ENCODE measurements at places on chromosomes 7 and 10.

DNA sequence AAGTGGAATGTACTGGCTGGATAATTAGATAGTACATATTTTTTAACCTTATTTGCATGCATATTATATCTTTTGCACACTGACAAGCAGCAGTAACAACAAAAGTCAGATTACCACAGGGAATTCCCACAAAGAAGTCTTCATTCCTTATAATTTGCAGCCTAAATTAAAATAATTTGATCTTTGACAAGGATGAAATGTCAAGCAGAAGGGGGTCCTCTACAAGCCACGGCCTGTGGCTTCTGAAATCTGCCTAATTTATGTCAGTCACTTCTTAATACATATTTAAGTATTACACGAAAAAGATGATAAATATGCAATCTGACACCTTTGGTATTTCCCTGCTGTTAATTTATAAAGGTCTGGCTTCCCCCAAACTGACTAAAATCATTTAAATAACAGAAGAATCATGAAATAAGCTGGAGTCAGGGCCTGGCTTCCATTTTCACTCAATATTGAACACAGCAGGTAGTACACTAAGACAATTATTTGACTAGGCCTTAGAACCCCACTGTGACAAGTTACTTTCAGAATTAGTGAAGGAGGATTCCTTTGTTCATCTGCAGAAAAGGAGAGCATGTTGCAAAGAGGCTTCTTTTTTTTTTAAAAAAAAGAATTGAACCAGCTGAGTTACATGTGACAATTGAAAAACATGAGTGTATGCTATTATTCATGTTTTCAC, 351.1 kb upstream of the ETV1 start:
- DNase-seq: no peak

GRCh38 chr10:131819241-131820072, 81.4 kb upstream of the PPP2R2D start:
- no peak for DNase-seq

GRCh38 chr10:102918817-102919245, 737 bp downstream of the CNNM2 start:
- DNase-seq: no peak

DNA sequence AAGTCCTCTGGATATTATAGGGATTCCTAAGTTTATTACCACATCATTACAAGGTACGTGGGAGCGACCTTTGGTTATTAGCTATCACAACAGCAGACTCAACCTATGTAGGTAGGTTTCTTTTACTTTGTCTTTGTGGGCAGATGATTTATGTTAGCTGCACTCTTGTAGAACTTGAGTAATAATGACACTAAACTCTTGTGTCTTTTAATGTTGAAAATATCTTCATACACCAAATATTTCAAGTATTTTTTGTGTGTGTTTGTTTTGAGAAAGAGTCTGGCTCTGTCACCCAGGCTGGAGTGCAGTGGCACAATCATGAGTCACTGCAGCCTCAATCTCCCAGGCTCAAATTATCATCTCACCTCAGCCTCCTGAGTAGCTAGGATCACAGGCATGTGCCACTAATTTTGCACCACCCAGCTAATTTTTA, 19.2 kb upstream of the SUPV3L1 start:
- no peak for DNase-seq

DNA sequence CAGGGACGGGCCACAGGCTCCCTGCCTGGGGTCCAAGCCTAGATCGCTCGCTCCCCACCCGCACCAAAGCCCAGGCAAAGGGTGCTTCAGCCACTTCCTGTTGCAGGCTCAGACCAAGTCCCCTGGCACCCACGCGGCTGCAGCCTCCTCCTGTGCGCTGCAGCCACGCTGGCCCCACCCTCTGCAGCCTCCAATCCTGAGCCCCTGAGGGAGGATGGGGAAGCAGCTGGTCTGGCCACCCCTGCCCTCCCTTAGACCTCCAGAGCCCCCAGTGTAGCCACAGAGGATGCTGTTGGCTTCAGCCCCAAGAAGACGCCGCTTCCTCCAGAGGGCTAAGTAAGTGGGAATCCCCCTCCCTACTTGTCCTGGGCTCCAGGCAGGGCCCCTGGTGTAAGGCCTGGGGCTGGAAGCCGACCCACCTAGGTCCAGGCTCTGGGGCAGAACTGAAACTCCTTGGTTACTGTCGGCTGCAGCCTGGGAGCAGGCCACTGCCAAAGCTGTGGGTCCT, 9.4 kb downstream of the LIMK1 start:
- DNase-seq: peak; percentile 30

DNA sequence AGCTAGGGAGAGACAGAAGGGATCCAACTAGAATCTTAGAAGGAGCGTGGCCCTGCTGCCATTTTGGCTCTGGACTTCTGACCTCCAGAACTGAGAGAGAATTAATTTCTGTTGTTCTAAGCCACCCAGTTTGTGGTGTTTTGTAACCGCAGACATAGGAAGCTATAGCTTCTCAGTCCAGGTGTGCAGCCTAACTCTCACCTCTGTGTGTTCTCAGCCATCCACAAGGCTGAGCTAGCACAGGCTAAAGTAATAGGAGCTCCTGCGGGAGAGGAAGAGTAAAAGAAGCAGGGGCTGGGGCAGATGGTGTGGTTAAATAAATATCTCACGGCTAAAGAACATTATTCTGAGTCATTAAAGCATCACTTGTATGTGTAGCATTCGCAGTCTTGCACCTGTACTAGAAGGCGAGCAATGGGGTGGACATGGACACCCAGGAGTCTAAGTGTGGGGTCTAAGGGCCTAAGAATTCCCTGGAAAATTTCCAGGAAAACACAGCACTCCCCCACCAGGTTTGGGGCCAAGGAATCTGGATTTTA, 94.1 kb downstream of the AOAH start:
- no peak for DNase-seq

DNA sequence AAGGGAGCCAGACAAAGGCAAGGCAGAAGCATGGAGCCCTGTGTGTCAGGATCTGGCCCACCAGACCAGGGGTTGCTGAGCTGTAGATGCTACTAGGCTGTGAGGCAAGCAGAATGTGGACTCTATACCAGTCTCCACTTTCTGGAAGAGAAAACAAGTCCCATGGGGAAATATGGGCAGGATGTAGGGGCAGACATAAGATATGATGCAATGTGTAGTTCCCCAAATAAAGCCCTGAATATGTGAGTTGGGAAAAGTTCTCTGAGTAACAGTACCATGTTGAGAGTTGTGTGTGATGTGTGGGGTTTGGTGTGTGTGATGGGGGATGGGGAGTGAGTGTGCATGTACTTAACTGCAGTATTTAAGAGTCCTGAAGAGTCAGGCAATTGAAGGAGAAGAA, 62.3 kb downstream of the NPSR1 start:
- no peak for DNase-seq

GRCh38 chr10:69056129-69056528, 31.8 kb upstream of the SRGN start:
- peak; percentile 63 for DNase-seq

GRCh38 chr7:98174334-98175259, 36.6 kb upstream of the BHLHA15 start:
- DNase-seq: no peak

DNA sequence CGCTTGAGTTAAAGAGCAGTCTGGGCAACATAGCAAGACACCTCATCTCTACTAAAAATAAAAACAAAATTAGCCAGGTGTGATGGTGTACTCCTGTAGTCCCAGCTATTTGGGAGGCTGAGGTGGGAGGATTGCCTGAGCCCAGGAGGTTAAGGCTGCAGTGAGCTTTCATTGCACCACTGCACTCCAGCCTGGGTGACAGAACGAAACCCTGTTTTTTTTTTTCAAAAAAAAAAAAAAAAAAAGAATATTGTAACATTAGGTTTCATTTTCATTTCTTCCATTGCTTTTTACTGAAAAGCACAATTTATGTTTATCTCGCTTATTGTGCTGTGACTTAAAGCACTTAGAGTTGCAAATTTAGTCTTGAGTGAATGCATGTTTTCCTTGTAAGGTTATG, 80.0 kb downstream of the MLLT10 start:
- no peak for DNase-seq

DNA sequence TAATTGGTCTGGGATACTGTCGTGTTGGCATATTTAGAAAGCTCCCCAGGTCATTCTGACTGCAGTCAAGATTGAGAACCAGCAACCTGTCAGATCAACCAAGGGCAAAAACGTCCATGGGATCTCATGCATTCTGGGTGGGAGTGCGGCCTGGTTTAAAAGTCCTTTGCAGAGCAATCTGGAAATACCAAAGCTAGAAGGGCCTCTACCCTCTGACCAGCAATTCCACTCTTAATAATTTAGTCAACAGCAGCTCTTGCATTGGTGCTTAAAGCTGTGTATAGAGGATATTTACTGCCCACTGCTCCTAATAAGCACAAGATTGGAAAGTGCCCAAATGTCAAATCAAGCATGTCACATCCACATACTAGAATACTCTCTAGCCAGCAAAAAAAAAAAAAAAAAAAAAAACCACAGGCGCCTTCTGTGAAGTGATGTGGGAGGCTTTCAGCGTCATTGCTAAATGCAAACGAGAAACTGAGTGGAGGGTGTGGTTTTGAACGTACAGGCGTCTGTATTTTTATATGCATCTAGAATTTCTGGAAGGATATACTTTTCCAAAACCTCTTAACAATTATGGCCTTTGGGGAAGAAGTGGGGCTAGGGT, 44.8 kb upstream of the HSPA12A start:
- DNase-seq: no peak

DNA sequence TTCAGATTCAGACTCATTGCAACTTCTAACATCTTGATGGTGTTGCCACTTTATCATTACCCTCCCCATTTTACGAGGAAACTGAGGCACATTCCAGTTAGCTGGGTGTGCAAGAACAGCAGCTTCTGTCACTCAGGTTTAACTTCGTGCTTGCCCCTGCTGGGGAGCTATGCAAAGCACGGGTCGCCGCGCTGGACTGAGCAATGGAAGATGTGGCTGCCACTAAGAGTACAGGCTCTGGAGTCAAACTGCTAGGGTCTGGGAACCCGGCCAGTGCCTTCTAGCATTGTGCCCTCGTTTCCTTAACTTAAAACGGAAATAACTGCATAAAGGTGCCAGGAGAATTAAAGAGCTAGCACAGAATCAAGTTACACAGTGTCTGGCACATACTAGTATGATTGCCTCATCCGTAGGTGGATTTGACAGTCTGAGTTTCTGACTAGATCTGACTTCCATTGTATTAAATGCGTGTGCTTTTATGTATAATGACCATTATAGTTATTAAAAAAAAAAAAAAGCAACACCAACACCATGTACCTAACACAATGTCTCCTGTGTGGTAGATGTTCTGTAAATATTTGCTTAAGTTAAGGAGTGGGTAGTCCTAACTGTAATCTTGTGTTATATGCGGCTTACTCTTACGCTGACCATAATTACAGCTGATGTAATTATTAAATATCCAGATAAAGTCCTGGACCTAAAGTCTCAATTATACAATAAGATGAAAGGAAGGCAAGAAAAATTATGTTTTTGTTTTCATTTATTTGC, 842 bp downstream of the ZNF22 start:
- DNase-seq: peak; percentile 54

GRCh38 chr7:141562543-141562942, 11.3 kb downstream of the AGK start:
- DNase-seq: no peak

Data from CD4-positive, alpha-beta T cell treated with Interferon gamma for 1 hour (primary cell).